Omental fat pad (tissue), 4 donors: ENCODE measurements at places on chromosomes 7 and 10. TPM values are rescaled to one million over a fixed set of nuclear protein-coding genes. Genes with fewer than 3 reads are reported as not detected.

GRCh38 chr10:93438613-93439253 is 43.4 kb downstream of the MYOF start:
- no peak for DNase-seq

DNA sequence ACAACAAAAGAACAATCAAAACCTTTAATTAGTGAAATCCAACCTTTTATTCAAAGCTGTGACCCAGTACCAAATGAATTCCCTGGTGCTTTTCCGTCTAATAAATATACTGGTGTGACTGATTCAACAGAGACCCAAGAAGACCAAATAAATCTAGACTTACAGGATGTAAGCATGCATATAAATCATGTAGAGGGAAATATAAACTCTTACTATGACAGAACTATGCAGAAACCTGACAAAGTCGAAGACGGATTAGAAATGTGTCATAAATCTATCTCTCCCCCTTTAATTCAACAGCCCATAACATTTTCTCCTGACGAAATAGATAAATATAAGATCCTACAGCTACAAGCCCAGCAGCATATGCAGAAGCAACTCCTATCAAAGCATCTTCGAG is 540.6 kb upstream of the TEX47 start:
- DNase-seq: no peak

DNA sequence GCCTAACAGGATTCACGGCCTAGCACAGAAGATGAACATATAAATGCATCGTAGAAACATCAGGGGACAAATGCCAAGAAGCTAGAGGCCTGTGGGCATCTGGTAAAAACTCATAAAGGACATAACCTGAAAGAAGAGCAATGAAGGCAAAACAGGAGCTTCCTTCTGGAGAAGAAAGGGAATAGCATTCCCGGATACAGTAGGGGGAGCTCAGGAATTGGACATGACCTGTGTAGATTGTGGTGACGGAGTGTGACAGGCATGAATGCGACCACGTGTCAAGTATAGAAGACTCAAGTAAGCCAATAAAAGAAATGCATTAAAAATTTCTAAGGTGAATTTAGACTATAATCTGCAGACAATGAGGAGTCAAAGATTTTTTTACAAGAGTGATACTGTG is 270.1 kb downstream of the AGMO start:
- no peak for DNase-seq

- no peak for DNase-seq
Observed at GRCh38 chr7:18574676-18575075, 79.1 kb downstream of the HDAC9 start.

DNA sequence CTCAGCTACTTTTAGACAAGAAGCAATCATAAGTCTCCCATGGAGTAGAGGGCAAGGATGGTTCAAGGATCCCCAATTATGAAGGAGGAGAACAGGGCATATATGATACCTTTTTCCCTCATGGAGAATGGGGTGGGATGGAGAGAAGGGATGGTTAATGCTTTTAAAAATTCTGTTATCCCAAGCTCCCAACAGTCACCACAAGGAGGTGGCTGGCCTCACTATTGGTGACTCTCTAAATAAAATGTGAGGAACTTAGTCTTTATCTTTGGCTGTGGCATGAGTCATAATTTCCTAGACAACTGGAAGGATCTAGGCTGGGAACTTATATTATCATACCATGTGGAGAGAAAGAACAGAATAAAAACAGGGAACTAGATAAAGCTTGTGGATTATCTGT is 297.0 kb downstream of the PHTF2 start:
- DNase-seq: no peak

- no peak for DNase-seq
Observed at GRCh38 chr10:108789336-108789735, 1134.0 kb downstream of the XPNPEP1 start.

DNA sequence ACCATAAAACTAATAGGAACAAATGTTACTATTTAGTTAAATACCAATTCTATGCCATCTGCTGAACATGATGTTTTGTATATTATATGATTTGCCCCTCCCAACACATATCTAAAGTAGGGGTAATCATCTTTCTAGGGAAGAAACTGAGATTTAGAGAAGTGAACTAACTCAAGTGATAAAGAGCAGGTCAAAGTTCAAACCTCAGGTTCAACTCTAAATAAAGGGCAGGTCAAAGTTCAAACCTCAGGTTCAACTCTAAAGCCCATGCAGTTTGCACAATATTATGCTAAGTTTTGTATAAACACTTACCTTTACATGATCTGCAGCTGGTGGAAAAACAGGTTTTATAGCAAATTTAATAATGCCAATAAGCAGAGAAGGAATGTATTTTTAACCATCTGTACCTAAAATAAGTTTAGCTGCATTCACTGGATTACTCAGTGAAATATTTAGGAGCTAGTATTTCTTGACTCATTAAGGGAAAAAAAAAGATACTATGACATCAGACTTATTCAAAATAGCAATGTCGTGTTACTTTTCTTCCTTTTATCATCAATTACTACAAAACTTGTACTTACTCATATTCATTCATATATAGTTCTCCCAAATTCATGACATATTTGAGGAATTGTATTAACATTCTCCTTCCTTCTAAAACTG is 1194.3 kb upstream of the CELF2 start:
- no peak for DNase-seq

DNA sequence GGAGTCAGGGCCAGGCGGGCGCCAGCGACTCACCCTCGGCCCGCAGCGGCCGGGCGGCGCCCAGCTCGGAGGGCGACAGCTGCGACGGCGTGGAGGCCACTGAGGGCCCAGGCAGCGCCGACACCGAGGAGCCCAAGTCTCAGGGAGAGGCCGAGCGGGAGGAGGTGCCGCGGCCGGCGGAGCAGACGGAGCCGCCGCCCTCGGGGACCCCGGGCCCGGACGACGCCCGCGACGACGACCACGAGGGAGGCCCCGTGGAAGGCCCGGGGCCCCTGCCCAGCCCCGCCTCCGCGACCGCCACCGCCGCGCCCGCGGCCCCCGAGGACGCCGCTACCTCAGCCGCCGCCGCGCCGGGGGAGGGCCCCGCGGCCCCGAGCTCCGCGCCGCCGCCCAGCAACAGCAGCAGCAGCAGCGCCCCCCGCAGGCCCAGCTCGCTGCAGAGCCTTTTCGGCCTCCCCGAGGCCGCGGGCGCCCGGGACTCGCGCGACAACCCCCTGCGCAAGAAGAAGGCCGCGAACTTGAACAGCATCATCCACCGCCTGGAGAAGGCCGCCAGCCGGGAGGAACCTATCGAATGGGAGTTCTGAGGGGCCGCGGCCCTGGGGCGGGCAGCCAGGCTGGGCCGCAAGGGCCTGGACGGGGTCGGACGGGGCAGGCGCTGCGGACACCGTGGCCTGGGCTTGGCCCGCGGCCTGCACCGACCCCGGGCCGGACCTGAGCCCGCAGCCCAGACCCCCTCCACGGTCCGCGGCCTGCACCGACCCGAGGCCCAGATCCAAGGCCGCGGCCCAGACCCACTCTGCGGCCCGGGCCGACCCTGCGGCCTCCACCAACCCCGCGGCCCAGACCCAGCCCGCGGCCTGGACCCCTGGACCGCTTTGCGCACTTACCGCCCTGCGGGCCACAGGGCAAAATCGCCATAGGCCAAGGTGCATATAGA is 37.9 kb upstream of the SH2B2 start:
- no peak for DNase-seq

DNA sequence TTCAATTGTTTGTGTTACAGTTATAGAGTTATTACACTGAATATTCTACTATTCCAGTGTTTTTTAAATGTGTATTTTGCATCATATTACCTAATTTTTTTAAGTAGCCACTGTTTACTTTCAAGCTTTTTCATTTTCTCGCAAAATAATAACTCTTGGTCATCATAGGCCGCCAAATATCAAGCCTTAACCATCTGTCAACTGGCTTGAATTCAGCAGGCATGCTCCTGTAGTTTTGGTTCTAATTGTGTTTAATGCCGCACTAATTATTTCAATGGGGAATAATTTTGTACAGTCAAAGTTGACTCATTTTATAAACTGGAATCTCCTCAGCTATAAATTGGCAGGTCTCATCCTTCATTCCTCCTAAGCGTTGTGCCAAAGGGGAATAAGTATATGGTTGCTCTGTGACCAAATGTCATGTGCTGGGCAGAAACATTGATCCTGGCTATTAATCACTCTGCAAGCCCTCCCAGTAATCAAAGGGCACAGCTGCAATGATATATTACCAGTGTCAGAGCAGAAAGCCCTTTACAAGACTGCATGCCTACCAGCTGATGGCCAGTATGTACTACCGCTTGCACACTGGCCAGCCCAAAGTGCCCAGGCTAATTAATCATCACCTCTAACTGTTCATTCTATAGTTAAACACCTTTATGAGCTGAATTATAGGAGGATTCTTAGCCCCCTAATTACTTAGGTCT is 74.8 kb downstream of the SKAP2 start:
- DNase-seq: no peak

- DNase-seq: no peak
Observed at GRCh38 chr7:92627956-92628355, 37.8 kb upstream of the FAM133B start.

GRCh38 chr7:71130031-71130679 is 1.8 kb upstream of the GALNT17 start:
- DNase-seq: no peak

- DNase-seq: no peak
Observed at GRCh38 chr10:31101123-31101522, 69.5 kb upstream of the ZNF438 start.

The NAT16 gene
- not detected for total RNA-seq

The LRRN3 gene
- 2.7 TPM for total RNA-seq

The NRCAM gene
- 3.6 TPM for total RNA-seq

The PHKG1 gene
- 0.63 TPM for total RNA-seq

The DDC gene
- total RNA-seq: not detected

The OR13A1 gene
- total RNA-seq: not detected

The TSPAN13 gene
- total RNA-seq: 34.8 TPM
